ENCODE measurements at places on chromosomes 7 and 10. TPM values are rescaled to one million over a fixed set of nuclear protein-coding genes. Genes with fewer than 3 reads are reported as not detected.

Gene AQP1
- total RNA-seq: 0.72 TPM

Gene ACSL5
- total RNA-seq: 49.5 TPM

Gene MRLN
- total RNA-seq: not detected

Gene TFR2
- 5.8 TPM for total RNA-seq

- no peak overlapping the region for H3K4me3 ChIP-seq
- no peaks in the 10 kb centered on the region for H3K27me3 ChIP-seq
- H3K4me1 ChIP-seq: peaks cover 4% of the 10 kb centered on the region
- no peak for DNase-seq
- peak overlapping the region; percentile 32 for H3K27ac ChIP-seq
- peaks cover 44% of the 10 kb centered on the region for H3K36me3 ChIP-seq
Measured at GRCh38 chr10:22539579-22540298, 174.6 kb downstream of the PIP4K2A start.

GRCh38 chr7:20053334-20054104 lies 163.7 kb downstream of the MACC1 start:
- no peaks in the 10 kb centered on the region for H3K27me3 ChIP-seq
- no peak overlapping the region for H3K27ac ChIP-seq
- H3K36me3 ChIP-seq: no peaks in the 10 kb centered on the region
- no peak overlapping the region for H3K4me3 ChIP-seq

GRCh38 chr10:59064759-59065539 lies 111.5 kb upstream of the PHYHIPL start:
- H3K4me1 ChIP-seq: no peaks in the 10 kb centered on the region
- no peak overlapping the region for H3K27ac ChIP-seq
- H3K27me3 ChIP-seq: no peaks in the 10 kb centered on the region
- no peak for DNase-seq
- H3K4me3 ChIP-seq: no peak overlapping the region
- H3K36me3 ChIP-seq: no peaks in the 10 kb centered on the region

DNA sequence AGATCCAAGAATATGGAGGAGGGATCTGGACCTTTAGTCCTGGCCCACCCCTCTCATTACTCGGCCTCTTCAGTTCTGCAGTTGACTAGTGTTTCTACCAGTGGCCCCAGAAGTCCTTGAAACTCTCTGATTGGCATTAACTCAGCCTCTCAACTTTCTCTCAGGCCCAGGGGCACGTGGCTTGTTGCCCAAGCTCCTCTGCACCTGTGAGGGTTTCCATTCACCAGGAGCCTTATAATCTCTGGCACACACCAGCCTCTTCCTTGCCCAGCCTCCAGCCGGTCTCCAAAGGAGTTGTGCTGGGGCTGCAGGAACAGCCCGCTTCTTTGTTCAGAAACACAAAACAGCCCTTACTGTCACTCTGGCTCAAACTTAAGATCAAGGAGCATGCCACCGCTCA lies 47.6 kb upstream of the ZPBP start:
- H3K36me3 ChIP-seq: no peaks in the 10 kb centered on the region
- no peak overlapping the region for H3K4me3 ChIP-seq
- no peak overlapping the region for H3K27ac ChIP-seq
- H3K27me3 ChIP-seq: no peaks in the 10 kb centered on the region

GRCh38 chr7:93092757-93093370 lies 24.9 kb downstream of the SAMD9 start:
- H3K27me3 ChIP-seq: peaks cover 13% of the 10 kb centered on the region
- H3K4me1 ChIP-seq: no peaks in the 10 kb centered on the region
- H3K36me3 ChIP-seq: peaks cover 5% of the 10 kb centered on the region
- DNase-seq: no peak
- no peak overlapping the region for H3K27ac ChIP-seq

DNA sequence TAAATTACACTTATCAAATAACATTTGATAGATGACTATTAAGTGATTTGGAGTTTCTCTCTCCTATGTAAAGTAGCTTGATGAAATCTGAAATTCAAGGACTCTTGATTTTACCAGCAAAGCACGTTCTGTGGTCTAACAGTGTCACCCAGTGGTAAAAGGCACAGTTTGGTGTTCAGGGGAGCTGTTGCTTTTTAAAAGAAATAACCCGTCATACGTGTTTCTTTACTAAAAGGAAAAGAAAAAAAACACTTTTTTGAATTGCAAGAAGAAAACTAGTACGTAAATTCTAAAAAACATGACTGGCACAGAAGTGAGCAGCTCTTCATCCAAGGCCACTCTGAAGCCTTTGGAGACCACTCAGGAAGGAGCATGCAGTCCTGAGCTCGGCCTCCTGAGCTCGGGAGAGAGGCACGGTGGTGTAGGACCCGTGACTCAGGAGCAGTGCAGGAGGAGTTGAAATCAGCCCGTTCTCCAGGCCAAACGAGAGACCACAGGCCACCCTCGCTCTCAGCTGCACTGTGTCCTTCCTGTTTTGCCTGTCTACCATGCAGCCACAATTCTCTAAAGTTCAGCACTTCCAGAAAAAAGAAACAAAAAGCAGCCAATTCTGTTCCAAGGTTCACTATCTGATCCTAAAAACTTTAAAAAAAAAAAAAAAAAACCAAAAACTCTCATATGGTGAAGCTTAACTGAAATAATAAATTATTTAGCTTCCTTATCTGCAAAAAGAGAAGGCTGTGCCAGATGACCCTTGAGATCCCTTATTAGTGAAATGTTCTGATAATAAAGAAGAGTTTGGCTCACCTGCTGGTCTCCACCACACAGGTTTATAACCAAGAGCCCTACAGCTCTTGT lies 212.6 kb upstream of the FRMD4A start:
- H3K27me3 ChIP-seq: no peaks in the 10 kb centered on the region
- H3K4me3 ChIP-seq: peak overlapping the region; percentile 69
- peak overlapping the region; percentile 89 for H3K27ac ChIP-seq
- H3K4me1 ChIP-seq: peaks cover 71% of the 10 kb centered on the region

DNA sequence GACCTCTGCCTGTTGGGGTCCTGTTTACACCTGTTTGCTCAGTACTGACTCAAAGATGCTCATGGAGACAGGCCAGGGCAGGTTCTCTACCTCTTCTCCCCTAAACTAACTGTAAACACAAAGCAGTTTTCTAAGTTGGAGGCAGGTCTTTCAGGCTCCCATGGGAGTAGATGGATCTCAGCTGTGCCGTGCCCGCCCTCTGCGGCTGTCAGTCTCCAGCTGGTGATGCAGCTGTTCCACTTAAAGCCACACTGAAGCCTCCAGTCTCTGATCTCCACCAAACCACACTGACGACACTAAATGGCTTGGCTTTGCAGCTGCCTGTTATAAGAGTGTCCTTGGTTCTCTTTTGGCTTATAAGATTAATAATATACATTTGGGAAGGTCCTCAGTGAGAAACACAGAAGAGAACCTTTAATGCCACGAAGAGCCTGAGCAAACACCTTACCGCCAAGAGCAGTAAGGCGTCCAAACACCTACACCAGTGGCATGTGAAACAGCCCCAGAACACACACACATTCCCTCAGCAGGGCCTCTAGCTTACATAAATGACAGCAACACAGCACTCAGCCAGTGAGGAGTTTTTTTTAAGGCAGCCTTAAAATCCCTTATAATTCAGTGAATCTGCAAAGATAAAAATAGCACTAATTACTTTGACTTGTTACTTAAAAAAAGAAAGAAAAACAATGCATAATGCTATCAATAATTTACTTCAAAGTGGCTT lies 60.4 kb upstream of the KCNIP2 start:
- no peaks in the 10 kb centered on the region for H3K27me3 ChIP-seq
- H3K36me3 ChIP-seq: peaks cover 2% of the 10 kb centered on the region
- peak; percentile 31 for DNase-seq

DNA sequence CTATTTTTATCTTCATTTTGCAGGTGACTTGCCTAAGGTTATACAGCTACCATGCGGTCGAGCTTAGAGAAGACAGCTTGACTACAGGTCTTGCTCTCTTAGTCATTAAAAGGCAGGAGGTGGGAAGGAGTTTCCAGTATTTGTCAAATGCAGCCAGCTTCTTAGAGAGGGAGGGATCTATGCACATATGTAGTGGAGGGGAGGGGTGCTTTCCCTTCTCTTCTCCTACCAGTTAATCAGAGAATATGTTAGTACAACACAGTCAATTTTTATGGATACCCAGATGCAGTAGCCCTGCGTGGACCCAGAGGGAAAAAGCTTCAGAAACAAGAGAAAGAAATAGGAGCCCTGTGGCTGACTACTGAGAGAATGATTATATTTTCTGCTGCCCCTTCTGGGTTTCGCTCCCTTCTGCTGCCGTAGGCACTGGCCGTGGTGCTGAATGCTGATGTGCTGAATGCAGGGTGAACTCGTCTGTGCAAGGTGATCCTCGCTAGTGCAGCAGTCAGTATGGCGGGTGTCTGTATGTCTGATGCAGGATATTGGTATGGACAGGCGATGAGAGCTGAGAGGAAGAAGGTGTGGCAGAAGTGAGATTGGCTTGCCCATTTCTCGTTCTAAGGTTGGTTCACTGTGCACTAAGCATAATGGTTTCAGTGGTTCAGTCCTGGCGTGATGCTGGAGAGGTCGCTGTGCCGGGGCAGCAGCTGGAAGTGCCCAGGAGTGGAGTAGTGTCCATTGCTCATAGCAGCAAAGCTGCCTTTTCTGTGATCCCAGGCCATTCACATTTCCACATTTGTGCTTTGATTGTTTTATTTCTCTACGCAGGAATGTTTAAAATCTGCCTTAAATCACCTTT lies 189.2 kb upstream of the PODXL start:
- H3K27ac ChIP-seq: no peak overlapping the region
- H3K4me1 ChIP-seq: no peaks in the 10 kb centered on the region
- H3K4me3 ChIP-seq: no peak overlapping the region
- DNase-seq: no peak

DNA sequence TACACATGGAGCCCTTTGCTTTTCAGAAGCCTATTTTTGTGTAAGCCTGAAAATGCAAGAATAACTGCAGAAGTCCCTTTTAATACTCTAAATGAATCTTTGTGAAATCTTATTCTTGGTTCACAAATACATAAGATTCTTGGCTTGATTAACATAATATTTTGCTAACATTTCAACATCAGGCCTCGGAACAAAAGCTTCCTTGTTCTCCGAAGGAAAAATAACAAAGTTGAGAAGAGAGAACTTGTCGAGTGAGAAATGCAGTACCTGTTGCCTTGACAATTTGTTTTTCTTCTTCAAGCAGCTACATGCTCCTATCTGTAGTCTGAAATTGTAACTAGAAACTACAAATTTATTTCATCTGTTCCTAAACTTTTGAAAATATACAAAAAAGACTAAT lies 8.5 kb downstream of the NT5C2 start:
- no peak overlapping the region for H3K4me3 ChIP-seq
- H3K27ac ChIP-seq: no peak overlapping the region
- no peak for DNase-seq
- no peaks in the 10 kb centered on the region for H3K27me3 ChIP-seq
- H3K4me1 ChIP-seq: peaks cover 72% of the 10 kb centered on the region
- H3K36me3 ChIP-seq: peaks cover 2% of the 10 kb centered on the region

- H3K36me3 ChIP-seq: peaks cover 8% of the 10 kb centered on the region
- H3K27me3 ChIP-seq: no peaks in the 10 kb centered on the region
- H3K27ac ChIP-seq: no peak overlapping the region
- DNase-seq: no peak
- no peak overlapping the region for H3K4me3 ChIP-seq
Measured at GRCh38 chr7:111290982-111291381, 200.1 kb downstream of the LRRN3 start.

DNA sequence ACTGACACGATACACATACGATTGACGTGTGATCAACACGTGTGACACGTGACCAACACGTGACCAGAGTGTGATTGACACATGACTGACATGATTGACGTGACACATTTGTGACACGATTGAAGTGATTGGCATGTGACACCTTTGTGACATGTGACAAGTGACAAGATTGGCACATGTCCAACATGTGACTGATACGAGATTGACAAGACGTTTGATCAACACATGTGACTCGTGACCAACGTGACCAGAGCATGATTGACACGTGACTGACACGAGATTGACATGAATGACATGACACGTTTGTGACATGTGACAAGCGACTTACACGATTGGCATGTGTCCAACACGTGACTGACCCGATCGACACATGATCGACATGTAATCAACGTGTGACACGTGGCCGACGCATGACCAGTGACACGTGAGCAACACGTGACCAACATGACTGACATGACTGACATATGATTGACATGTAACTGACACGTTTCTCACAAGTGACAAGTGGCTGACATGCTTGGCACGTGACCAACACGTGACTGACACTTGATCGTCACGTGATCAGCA lies 22.0 kb downstream of the CRPPA start:
- H3K4me3 ChIP-seq: no peak overlapping the region
- H3K36me3 ChIP-seq: peaks cover 47% of the 10 kb centered on the region
- no peaks in the 10 kb centered on the region for H3K27me3 ChIP-seq
- no peak overlapping the region for H3K27ac ChIP-seq
- no peak for DNase-seq

- H3K4me3 ChIP-seq: no peak overlapping the region
- H3K4me1 ChIP-seq: no peaks in the 10 kb centered on the region
- H3K36me3 ChIP-seq: no peaks in the 10 kb centered on the region
- peaks cover 26% of the 10 kb centered on the region for H3K27me3 ChIP-seq
- H3K27ac ChIP-seq: no peak overlapping the region
Measured at GRCh38 chr7:115271332-115272235, 349.7 kb downstream of the MDFIC start.

DNA sequence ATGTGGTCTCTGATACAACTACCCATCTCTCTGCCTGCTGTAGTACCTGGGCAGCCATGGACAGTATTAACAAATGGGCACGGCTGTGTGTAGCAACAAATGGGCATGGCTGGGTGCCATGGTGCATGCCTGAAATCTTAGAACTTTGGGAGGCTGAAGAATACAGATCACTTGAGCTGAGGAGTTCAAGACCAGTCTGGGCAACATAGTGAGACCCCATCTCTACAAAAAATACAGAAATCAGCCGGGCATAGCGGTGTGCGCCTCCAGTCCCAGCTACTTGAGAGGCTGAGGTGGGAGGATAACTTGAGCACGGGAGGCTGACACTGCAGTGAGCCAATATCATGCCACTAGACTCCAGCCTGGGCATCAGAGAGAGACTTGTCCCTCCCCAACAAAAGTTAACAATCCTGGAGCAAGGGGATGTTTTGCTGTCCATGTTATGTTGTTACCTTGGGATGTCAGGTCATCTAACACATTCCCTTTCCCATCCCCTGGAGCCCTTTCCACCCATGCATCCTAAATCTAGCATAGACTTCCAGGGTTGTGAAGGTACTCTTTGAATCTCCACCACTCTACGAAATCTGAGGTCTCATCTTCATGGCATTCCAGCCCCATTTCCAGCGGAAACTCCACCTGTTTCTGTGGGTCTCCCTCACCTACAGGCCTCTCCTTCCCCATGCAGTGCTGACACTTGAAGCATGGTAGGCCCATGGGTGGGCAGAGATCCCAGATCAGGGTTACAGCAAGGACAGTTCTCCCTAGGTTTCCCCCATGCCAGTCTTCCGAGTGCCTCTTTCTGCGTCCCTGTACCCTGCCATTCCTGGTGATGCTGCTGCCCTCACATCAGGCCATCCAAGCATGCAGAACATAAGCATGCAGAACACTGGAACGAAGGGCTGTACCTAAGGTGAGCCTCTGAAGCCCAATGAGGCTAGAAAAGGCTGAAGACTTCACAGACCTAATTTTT lies 13.1 kb downstream of the FXYD4 start:
- H3K27me3 ChIP-seq: no peaks in the 10 kb centered on the region
- H3K27ac ChIP-seq: peak overlapping the region; percentile 47
- no peak for DNase-seq
